ENCODE measurements at places on chromosomes 3 and 15.

DNA sequence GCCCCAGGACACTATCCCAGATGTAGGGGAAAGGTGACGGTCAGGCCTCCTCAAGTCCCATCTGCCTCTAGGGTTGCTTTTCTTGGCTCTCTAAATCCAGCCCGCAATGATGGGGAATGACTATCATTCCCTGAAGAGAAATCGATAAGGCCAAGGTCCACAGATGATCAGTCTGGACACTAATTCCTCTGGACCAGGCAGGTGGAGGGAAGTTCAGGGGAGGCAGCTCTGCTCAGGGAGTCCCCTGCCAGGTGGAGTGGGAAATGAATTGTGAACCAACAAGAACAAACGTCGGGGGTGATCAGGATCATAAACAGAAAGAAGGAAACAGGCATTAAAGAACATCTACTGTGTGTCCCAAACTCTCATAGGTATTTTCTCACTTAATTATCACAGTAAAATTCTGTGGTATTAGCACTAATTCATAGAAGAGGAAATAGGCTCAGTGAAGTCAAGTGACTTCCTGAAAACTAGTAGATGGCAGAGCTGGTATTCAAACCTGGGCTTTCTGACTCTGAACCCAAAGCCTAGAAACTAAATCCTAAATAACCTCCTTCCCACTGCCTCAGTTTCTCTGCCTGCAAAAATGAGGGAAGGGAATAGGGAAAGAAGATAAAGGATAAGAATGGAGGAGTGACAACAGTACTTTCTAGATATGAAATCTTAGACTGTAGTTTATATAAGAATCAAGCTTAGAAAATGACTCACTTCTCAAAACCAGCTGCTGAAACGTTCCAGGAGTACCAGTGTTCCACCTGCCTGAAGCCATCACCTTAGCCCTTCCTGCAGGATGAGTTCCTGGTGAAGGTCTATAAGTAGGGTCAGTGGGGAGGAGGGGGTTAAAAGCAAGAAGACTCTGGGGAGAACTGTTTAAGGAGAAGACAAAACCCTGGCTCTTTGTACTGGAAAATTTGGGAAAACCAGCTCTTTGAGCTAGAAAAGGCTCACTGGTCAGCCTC is 7.5 kb downstream of the BMF start:
- DNase-seq: no peak

- no peak for DNase-seq
Measured at GRCh38 chr15:57732526-57733331, 26.2 kb downstream of the POLR2M start.

DNA sequence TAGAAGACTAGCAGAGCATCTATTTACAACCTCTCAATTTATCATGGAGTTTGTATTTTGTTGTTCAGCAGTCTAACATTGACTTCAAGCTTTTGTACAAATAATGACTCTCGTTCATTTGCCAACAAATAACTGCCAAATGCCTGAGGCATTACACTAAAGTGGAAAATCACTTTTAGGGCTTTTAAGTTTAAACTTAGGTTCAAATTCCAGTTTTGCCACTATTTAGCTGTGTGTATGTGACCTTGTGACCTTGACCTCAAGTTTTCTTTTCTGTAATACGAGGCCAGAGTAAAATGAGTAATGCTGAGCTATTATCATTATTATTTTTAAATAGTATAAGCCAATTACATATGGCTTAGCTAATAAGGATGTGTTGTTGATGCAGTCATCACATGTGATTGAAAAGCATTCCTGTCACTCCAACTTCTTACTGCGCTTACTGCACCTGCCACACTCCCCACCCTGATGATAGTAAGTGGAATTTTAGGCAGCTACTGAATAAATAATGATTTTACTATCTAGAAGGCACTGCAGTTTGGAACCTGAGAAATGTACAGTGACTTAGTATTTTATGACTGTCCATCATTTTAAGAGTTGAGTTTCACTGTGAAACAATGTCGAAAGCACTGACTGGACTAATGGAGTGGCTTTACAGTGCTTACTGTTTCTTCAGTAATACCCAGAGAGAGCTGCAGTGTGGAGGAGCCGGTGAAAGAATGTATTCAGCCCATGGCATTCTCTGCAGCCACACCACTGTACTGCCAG is 16.3 kb downstream of the ARL8B start:
- no peak for DNase-seq

DNA sequence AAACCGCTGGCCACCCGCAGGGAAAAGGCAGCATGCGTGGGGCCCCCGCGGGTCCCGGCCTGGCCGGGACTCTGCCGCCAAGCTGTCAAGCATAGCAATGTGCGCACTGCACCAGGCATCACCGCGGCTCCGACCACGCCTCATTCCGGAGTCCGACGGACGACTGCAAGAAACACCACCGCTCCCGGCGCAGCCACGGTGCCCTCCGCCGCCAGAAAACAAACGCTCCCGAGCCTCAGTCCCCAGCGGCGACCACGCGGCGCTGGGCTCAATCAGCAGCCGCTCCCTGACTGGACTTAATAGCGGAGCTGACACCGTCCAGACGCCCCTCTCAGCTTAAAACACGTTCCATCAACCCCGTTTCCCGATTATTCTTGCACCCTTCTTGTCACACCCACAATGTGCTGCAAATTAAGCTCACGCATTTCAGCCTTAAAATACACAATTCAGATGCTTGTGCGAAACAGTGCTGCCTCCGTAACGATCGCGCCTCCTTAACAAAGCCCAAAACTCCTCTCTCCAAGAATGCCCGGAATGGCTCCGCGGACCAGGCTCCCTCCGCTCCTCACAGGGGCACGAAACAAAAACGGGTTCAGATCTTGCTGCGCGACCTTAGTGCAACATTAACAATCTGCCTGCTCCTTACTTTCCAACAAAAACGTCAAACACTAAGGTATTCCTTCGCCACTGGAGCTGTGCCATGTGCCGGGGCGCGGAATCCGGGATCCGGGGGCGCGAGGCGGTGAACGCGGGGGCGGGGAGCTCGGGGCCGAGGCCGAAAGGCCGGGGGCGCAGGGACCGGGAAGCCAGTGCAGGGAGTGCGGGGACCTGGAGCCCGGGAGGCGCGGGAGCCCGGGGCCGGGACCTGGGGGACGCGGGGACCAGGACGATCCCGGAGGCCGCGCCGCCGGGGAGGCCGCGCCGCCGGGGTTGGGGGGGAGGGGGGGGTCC is 655 bp downstream of the CYFIP1 start:
- no peak for DNase-seq

All from activated T-helper 1 cell treated with anti-CD3 and anti-CD28 coated beads, Interleukin-2, amount 50 U/mL, for 16 hours (primary cell).